ENCODE measurements at places on chromosomes 6 and 20.

GRCh38 chr6:169249057-169249456, 4.6 kb downstream of the THBS2 start:
- DNase-seq = no peak

DNA sequence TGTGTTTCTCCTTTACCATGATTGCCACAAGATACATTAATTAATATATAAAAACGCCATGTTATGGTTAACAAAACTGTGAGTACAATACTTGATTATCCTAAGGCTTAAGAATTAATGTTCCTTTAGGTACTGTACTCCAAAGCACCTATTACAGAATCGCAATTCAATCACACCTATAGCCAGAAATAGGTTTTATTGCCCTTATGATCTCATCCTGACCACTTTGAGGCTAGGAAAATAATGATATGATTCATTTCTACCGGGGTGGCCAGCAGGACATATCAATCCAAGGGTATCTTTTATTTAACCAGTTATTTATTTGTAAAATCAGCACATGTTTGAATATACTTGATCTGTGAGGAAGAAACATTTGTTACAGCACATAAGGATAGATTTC, 396.6 kb upstream of the GJE1 start:
- no peak for DNase-seq

- no peak for DNase-seq
Measured at GRCh38 chr6:5318617-5319272, 57.4 kb downstream of the FARS2 start.

DNA sequence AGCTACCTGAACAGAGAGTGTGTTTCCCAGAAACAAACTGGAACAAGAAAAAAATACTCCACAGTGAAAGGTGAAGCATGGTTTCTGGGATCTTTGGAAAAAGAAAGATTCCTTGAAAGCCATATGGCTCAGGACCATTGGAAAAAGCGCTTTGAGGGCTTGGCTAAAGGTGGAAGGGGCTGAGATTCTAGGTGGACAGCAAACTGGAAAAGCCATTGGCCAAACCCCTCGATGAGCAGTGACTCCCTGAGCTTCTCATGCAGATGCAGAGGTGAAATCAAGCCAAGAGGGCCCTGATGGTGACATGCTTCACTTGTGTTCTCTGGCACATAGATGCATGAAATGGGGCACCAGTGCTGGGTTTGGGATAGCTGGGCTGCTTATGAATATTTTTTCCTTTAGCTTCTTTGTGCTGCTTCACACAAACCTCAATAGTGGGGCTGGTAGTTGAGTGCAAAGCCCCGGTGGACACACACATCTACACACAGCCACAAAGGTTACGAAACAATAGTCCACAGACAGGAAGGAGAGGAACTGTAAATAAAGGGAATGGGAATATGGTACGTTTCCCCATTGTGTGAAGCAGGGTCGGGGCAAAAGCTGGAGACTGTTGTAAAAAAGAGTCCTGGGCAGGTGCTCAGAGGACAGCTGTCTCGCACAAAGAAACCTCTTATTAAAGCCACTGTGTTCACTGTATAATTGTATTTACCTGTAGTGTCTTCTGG, 117.8 kb downstream of the FOXA2 start:
- DNase-seq = no peak

GRCh38 chr6:41717392-41717736, 18.0 kb downstream of the TFEB start:
- DNase-seq = no peak

- no peak for DNase-seq
Measured at GRCh38 chr6:146111881-146112450, 83.1 kb downstream of the GRM1 start.

GRCh38 chr6:72218125-72218524, 331.8 kb downstream of the RIMS1 start:
- no peak for DNase-seq

GRCh38 chr20:50321797-50322480, 131.3 kb downstream of the CEBPB start:
- no peak for DNase-seq

DNA sequence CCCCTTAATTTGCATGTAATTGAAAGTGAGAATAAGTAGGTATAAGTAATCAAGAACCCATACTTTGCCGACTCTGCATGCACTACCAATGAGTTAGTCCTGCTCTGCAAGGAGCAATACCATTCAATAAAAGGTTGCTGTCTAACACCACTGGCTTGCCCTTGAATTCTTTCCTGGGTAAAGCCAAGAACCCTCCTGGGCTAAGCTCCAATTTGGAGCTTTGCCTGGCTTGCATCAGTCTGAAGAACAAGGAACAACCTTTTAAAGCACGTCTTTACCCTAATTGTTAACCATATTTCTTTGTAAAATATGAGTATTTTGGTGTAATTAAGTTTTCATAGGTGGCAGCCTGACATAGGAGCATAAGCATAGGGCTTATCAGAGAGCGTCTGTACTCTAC, 367.7 kb downstream of the MEI4 start:
- no peak for DNase-seq

GRCh38 chr20:33814238-33814712, 3.1 kb downstream of the CHMP4B start:
- no peak for DNase-seq

- no peak for DNase-seq
Measured at GRCh38 chr6:13877051-13877450, 47.7 kb upstream of the RNF182 start.

DNA sequence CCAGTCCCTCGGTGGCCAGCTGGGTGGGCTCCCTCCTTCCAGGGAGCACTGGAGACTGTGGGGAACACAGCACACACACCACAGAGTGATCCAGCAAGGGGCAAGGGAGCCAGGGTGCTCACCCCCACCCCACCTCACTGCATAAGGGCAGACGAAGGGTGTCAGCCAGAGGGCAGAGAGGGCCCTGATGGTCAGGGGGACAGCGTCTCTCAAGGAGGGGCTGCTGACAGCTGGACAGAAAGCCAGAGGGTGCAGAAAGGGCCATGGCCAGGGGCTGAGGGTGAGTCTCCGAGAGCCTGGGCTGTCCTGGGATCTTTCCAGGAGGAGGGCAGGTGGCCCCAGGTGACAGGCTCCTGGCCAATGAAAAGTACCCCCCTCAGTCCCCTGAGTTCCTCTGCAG, 73.4 kb upstream of the PMEPA1 start:
- DNase-seq = no peak

- DNase-seq = peak; percentile 87
Measured at GRCh38 chr20:34891166-34892062, 15.0 kb downstream of the ACSS2 start.

All from activated CD4-positive, alpha-beta T cell treated with anti-CD3 and anti-CD28 coated beads, Interleukin-2, amount 50 U/mL, for 16 hours (primary cell).